Cerebellum (tissue), 4 donors: ENCODE measurements at places on chromosomes 12 and 14.
A peak's percentile ranks its signal among the peaks of the same experiment; 100 is the strongest.

DNA sequence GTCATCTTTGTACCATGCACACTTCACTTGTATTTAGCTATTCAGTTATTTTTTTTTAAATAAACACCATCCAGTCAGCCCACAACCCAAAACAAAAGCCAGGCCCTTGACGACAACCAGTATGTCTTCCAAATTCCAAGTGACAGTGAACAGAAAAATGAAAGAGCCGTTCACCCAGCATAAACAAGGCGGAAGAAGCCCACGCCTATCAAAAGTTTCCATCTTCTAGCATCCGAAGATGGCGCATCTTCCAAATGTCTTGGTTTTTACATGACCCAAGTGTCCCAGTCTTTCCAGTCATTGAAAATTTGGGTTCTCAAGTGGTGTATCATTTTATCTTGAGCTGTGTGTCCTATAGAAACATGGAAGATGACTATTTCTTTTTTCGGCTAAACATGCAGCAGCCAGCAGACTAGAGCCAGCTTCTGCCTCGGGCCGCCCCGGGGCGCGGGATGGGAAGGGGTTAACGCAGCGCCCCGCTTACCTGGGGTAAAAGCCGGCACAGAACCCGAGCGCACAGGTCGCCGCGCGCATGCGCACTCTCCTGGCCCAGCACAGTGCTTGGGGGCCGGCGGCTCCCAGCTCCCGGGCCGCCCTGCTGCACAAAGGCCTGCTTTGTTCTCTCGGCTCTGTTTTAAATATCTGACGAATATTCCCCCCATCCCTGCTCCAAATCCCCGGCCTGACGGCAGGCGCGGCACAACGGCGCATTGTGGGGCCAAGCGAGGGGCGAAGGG is 164.8 kb downstream of the ZFP36L1 start:
- peak; percentile 36 for DNase-seq

- no peak for DNase-seq
Observed at GRCh38 chr14:70987041-70987440, 79.8 kb downstream of the PCNX1 start.

- no peak for DNase-seq
Observed at GRCh38 chr12:13194401-13195110, 2.0 kb upstream of the EMP1 start.

DNA sequence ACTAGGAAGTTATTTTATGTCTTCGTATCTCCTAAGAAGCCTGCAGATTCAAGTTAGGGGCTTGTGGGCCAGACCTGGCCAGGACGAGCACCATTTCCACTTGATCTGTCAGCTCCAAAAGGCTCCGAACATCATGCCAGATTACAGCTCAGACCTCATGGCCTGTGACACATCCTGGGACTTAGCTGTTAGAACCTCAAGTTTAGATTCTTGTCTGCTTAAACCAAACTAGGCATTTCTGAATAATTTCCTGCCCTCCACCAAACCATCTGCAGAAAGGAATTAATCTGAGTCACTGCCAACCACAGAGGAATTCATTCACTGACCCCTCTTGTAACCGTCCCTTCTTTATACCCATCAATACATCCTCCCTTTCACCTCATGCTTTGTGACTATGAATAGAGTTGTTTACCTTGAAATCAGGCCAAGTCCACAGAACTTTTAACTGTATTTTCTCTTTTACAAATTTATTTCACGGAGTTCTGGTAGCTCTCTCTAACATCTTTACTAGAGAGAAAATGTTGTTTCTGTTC is 120.3 kb downstream of the FBXL14 start:
- DNase-seq = no peak

DNA sequence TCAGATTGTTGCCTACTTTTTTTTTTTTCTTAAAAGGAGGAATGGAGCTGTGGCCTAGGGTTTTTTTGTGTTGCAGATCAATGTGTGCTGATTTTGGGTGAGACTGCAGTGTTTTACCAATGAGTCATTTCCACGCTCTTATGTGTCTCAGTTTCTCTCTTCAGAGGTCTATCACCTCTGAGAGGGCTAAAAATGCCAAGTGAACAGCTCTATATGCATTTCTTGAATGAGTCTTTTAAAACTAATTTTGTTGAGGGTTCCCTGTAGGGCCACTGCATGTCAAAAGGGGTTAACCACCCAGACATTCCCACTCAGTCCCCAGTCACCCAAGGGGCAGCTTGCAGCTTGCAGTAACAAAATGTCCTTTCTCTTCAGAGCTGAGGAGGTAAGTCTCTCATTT is 24.3 kb upstream of the GLIPR1L2 start:
- DNase-seq = no peak

GRCh38 chr12:27913999-27914614 is 58.4 kb downstream of the PTHLH start:
- DNase-seq = no peak

DNA sequence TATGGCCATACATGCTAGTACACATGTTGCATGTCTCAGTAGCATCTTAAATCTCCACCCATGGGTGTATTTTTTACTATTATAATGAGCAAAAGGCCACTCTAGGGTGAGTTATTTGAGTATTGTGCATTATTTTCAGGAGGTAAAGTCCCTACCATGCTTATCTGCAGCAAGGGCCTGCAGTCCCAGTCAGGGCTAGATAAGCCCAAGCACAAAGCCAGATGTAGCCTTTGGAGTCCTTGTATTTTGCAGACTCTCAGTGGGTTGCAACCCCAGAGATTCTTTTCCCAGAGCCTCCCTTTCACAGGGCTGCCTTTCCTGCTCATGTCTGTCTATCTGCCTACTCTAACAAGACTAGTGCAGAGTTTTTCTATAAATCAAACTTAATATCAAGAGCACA is 295.3 kb downstream of the IPO8 start:
- DNase-seq = no peak

- no peak for DNase-seq
Observed at GRCh38 chr12:80702889-80703805, 4.3 kb upstream of the MYF6 start.

GRCh38 chr14:33524244-33524643 is 426.6 kb downstream of the EGLN3 start:
- no peak for DNase-seq

- no peak for DNase-seq
Observed at GRCh38 chr12:71069311-71069710, 88.5 kb downstream of the TSPAN8 start.

DNA sequence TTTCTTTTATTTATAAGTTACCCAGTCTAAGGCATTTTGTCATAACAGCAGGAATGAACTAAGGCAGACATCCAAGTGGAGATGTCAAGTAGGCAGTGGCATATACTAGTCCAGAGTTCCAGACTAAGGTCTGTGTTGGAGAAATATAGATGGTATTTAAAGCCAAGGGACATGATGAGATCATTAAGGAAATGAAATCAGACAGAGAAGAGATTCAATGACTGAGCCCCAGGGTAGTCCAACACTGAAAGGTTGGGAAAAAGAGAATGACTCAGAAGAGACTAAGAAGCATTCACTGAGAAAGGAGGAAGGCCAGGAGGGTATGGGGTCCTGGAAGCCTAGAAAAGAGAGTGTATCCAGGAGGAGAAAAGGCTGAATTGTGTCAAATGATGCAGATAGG is 442.2 kb upstream of the CCDC196 start:
- DNase-seq = no peak

- DNase-seq = peak; percentile 68
Observed at GRCh38 chr12:12788675-12789368, 3.4 kb downstream of the APOLD1 start.

GRCh38 chr12:43115441-43116160 is 436.4 kb downstream of the ADAMTS20 start:
- DNase-seq = no peak

GRCh38 chr12:115541891-115542421 is 735.5 kb downstream of the MED13L start:
- no peak for DNase-seq

GRCh38 chr14:92792885-92793284 is 1.2 kb upstream of the GOLGA5 start:
- no peak for DNase-seq

DNA sequence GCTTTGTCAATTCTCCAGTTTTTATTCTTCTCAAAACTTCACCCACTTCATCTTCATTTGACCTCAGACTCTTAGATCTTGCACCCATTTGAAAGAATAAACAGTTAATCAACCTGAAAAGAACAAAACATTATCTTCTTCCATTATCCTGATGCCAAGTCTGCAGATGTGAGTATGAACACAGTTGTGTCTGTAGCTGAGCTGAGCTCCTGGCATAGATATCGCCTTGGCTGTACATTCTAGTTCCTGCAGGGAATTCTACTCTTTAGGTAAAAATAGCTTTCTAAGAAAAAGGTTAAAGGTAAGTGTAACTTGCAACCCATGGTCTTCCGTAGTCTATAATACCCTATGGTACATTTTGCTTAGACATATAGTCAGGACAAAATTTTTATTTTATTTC is 169.7 kb downstream of the KCNA5 start:
- DNase-seq = no peak

- DNase-seq = peak; percentile 11
Observed at GRCh38 chr14:34874386-34875030, 652 bp downstream of the BAZ1A start.

GRCh38 chr12:132475304-132476037 is 14.5 kb upstream of the FBRSL1 start:
- DNase-seq = no peak

- no peak for DNase-seq
Observed at GRCh38 chr14:47674148-47674542, 1.3 kb downstream of the MDGA2 start.

DNA sequence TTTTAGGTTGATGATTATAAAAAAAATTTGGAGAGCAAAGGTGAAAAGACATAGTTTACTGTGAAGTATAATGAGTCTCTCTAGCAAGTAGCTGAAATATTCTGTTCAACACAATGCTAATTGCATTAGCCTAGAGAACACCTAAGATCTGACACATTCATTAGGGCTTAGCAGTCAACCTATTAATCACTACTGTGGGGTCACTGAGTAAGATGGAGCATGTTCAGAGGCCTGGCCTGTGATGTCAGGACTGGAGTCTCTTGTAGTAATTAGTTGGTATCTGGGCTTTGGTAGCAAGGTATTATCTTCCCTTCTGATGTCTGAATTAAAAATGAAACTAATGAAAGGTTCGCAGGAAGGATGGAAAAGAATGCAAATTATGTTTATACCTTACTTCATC is 112.7 kb downstream of the SLC16A7 start:
- DNase-seq = no peak

- DNase-seq = no peak
Observed at GRCh38 chr12:56104815-56105608, 653 bp downstream of the PA2G4 start.

DNA sequence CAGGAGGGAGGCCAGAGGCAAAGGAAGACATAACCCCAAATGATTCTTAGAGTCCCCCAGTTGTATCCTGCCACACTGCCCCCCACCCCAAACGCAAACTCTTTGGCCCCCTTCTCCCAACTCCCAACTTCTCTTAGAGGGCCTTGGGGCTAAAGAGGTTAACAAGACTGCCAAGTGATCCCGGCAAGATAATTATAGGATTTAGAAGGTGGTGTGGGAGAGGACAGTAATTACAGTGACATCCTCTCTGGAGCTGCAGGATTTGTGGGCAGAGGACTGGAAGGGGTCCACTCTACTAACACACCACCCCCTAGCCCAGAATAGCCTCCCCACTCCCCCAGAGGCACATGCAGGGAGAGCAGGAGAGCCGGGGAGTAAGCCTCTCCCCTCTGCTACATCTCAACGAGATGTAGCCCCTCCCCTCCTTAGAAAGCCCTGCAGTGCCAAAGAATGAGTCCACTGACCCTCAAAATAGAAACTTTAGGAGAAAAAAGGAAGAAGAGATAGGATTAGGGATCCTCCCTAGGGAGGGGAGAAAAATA is 5.3 kb upstream of the GDF11 start:
- no peak for DNase-seq

- peak; percentile 23 for DNase-seq
Observed at GRCh38 chr14:22095860-22096513, 422.4 kb upstream of the OR4E1 start.

- DNase-seq = peak; percentile 33
Observed at GRCh38 chr12:131832321-131833231, 4.4 kb downstream of the MMP17 start.

DNA sequence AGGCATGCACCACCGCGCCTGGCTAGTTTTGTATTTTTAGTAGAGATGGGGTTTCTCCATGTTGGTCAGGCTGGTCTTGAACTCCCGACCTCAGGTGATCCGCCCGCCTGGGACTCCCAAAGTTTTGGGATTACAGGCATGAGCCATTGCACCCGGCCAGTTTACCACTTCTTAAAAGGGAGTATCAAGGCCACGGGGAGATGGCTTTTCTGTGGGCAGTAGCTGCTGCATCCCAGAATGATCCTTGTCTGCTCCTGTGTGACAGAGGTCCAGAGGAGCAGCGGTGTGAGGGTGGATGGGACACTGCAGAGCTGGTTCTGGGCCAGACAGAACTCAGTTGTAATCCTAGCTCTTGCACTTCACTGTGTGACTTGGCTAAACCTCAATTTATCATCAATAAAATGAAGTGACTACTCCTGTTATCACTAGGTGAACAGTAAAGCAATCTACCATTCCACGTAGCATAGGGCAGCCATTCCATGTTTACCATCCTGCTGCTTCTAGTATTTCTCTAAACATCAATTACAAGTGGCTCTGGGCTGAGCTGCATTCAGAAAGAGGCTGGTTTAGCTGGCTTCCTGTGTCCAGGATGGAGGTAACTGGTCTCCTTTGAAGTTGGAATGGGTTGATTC is 3.0 kb upstream of the NPFF start:
- DNase-seq = no peak

DNA sequence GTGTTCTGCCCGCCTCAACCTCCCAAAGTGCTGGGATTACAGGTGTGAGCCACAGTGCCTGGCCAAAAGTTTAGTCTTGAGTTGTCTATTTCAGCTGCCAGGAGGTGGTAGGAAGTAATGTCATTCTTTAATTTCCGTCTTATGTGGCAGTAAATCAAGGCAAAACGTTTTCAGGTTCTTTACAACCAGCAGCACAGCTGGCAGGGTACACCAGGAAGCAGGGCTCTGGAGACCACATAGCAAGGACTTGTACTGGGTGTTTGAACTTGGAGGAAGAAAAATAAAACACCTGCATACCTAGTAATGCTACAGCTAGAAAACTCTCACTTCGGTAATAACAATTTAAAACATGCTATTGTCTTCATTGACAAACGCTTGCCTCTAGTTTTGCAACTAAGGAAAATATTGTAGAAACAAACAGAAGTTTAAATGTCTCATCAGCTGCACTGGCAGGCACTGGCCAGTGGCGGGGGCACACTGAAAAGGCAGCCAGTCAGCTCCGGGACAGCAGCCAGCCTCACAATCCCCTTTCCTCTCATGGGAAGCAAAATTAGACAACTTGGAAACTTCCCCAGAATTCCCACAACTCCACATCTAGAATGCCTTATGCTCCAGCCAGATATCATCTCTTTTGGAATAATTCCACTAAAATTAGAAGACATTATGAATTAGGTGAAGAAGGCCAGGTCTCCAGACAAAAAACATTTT is 72.2 kb downstream of the CLIP1 start:
- DNase-seq = peak; percentile 61
